DND-41 (cell line): ENCODE measurements at places on chromosomes 1 and 21.

- DNase-seq: no peak
Observed at GRCh38 chr1:74673351-74674111, at the start of gene ERICH3. Gene ERICH3 (minus strand): TSS chr1:74673792. CDS start chr1:74673519, 273 bp downstream.

- no peak for DNase-seq
Observed at GRCh38 chr1:93848350-93848883, 30.6 kb downstream of the DNTTIP2 start.

GRCh38 chr1:180911640-180912191 lies 981 bp upstream of the KIAA1614 start:
- no peak for DNase-seq

- peak; percentile 11 for DNase-seq
Observed at GRCh38 chr1:21244986-21245687, 45.1 kb downstream of the ECE1 start.

DNA sequence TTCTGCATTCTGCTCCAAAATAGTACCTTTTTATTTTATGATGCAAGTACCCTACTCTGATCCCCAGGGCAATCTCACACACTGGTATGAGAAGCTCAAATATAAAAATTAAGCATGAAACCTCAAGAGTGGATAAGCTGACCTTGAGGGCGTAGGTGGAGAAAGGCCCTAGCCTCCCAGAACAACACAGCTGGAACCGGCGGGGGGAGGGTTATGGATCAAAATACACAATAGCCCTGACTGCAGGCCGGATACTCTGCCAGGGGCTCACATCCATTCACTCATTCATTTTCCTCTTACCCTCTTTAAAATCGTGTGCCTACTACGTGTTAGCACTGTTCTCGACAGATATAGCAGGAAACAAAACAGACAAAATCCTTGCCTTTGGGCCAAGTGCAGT lies 32.8 kb upstream of the ECE1 start:
- DNase-seq: no peak

GRCh38 chr1:192430644-192431043 lies 113.9 kb downstream of the RGS21 start:
- peak; percentile 18 for DNase-seq

DNA sequence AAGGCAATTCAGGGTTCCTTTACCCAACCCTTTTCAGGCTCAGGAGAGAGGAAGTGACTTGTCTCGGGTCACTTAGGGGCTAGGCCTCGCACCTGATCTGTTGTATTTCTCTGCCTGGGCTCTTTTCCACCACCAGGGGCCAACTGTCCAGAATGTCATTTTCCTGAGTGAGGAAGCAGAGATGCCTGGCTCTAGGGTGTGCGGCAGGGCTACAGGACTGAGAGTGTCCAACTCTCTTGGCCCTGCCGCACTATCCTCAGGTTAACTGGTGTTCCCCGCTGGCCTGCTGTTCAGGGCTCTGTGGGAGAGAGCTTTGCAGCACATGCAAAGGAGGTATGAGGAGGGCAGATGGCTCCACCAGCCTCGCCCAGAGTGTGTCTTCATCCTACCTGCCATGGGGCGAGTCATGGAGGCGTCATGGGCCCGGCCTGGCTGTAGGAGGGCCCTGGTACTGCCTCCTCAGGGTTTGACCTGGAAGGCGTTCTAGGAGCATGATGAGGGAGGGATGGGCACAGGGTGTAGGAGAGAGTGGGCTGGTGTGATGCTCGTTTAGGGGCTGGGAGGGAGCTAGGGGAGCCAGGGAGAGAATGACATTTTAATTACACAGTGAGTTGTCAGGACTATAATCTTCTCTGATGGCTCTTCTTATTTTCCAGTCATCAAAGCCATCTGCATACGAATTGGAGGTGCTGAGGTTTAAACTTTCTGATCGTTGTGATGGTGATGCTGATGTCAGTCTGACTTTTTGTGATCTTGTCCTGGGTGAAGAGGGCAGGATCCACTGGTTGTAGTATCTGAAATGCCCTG lies 128.3 kb downstream of the NOS1AP start:
- DNase-seq: no peak

DNA sequence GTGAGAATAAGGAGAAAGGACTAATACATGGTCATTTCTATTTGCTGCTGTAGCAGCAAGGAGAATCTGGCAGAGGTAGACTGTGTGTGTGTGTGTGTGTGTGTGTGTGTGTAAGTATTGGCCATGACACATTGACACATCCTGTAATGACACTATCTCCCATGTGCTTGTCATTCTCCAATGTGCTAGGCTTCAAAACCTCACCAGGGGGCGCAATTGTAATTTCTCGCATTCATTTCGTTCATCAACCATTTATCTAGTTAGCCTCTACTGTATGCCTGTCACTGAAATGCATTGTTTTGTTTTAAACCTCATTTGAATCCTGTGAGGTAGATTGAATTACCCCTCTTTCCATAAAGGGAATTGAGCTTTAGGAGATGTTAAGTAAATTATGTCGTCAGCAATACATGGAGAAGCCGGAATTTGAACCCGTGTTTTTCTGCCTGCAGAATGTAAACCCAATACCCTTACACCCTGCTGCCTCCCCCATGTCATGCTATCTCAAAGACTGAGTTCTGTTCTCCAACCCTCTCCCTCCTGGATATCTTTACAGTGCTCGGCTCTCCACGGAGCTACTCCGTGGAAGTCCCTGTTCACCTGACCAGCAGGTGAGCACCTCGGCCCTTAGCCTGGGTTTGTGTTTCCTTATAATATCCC lies 100.8 kb downstream of the UCK2 start:
- peak; percentile 67 for DNase-seq

DNA sequence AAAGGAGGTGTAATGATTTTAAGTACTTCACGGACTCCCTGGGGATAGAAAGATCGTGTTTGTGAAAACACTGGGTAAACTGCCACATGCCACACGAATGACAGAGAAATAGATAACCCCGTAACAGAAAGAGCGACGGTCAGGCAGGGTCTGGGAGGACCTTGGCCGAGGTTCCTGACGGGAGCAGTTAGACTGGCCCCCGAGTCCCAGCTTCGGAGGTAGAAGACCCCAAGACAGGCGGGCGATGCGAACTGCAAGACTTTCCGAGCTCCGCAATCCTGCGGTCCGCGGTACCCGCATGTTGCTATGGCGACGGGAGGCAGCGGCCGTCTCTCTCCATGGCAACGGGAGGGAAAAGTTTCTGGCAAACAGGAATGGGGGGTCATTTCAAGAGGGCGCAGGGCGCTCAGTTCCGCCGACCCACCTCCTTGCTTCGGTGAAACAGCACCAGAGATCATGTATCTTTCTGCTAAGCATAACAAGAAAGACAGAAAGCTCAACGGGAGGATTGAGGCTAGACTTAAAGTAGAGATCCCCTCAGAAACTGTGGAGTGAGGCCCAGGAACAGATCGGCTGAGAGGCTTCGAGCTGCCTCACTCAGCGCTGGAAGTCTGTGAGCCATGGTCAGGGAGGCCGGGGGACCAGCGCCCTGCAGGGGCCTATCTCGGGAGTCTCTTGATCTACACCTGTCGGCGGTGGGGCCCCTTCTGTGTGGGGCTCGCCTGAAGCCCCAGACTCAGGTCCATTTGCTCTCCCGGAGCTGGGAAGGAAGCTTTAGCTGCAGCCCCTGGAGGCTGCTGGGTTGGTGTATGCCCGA lies 685 bp upstream of the SYT6 start:
- DNase-seq: no peak

- no peak for DNase-seq
Observed at GRCh38 chr1:229714964-229715603, 89.0 kb downstream of the URB2 start.

DNA sequence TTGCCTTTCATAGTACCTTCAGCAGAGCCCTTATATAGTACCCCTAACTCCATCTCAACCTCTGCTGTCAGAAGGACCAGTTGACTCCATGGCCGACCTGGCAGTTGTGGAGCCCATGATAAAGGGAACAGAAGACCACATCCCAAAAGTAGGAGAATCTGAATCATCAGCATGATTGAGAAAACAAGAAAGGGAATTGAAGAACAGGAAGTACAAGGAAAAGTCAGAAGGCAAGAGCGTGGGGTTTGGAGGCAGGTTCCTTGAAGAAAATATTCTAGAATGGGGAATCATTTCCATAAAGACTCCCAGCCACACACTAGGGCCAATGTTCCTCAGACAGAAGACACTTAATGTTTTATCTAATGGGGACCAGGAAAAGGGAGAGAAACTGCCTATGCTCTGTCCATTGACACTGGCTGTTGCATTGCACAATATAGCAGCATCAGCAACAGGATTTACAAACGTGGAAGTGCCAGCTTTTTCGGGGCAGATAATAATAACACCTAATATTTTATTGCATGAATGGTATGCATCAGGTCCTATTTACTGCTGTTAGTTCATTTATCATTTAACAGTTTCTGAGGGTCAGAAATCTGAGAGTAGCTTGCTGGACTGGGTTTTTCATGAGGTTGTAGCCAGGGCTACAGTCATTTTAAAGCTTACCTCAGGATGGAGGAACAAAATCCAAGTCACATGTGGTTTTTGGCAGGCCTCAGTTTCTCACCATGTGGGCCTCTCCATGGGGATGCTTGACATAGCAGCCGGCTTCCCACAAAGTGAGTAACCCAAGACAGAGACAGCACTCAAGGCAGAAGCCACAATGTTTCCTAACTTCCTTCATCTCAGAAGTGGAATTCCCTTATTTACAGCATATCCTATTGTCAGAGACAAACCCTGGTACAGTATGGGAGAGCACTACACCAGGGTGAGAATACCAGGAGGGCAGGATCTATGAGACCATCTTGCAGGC lies 483.4 kb downstream of the PLPP3 start:
- DNase-seq: no peak

DNA sequence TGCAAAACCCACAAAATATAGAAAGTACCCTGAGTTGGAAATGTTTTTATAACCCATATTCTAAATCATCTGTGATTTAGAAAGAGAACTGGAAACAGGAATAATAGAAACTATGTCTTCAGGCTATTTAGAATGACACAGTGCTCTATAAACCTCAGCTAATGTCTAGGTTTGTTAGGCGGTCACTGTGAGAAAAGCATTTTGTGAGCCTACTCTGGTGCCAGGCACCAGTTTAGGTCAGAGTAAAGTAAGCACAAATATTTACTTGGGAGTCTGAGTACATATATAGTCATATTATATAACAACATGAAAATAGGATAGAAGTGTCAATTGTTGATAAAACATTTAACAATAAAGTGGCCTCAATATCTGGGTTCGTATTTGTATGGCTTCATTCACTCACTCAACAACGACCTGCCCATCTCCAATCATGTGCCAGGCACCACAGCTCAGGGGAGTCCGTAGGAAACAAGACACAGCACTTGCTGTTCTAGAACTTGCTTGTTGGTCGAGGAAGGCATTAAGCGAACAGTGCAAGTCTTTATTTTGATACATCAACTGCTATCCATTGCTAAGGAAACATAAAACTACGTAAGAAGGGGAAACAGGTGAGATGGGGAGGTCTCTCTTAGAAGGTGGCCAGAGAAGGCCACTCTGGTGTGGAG lies 37.2 kb downstream of the GNB1 start:
- no peak for DNase-seq

- DNase-seq: no peak
Observed at GRCh38 chr1:23588749-23589548, 29.6 kb upstream of the ID3 start.

DNA sequence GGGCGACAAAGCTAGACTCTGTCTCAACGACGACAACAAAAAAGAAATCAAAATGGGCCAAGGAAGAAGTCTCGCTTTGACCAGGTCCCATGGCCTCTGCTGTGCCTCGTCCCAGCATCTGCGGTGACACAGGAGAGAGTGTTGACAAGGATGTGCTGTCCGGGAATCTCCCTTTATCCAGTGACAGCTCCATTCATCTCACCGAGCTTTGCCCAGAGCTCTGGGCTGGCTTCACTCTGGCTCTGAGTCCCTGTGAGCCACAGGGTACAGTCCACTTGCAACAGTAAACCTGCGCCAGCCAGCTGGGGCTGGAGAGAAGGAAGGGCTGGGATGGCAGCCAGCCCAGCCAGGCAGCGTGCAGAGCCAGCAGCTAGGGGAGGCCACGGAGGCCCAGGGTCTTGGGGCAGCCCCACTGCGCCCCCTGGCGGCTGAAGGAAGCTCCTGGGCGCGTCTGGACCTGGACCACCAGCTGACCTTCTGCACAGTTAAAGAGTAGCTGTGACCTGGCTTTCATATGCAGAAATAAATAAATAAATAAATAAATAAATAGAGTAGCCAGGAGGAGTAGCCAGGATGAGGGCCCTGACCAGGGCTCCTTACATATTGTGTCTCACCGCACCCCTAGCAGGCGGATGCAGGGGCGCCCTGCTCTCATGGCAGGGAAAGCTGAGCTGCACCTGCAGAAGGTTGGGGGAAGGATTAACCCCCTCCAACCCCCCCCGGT lies 29.7 kb downstream of the ENO1 start:
- DNase-seq: peak; percentile 75

- no peak for DNase-seq
Observed at GRCh38 chr21:25682382-25682781, 43.3 kb downstream of the JAM2 start.

- peak; percentile 74 for DNase-seq
Observed at GRCh38 chr1:208243967-208244916, at the start of gene PLXNA2. Gene PLXNA2 (minus strand): TSS chr1:208244384. CDS start chr1:208217922, 26,462 bp downstream.

DNA sequence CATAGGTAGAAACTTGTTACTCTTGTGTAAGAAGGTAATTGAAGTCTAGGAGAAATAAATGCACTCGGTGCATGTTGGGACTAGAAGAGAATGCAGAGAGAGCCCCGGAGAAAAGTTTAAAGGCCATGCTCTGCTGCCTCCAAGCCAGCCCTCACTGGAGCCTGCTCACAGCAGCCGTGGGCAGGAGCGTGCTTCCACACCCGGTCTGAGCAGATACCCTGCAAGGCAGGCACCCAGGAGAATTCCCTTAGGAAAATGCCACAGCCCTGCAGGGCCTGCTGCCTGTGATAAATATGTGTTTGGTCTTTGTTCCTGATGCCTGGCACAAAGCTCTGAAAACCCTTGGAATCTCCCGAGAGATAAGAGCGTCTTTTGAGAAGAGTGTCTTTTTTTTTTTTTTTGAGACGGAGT lies 22.8 kb downstream of the C2CD2 start:
- no peak for DNase-seq

DNA sequence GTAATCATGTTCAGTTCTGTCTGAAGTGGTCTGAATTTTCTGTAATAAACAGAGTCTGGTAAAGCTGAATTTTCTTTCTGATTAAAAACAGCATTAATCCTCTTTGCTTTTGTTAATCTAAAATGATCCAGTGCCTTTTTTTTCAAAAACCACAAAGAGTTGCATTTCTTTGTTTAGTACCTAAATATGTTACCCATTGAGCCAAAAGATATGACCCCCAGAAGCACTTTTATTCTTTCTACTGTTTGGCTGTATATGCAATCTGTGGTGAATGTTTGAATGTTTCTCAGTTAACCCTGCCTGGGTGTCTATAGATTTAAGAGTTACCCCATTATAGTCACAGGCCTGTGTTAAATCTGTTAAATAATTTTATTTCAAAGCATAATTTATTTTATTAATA lies 394.8 kb downstream of the PTPRC start:
- no peak for DNase-seq

DNA sequence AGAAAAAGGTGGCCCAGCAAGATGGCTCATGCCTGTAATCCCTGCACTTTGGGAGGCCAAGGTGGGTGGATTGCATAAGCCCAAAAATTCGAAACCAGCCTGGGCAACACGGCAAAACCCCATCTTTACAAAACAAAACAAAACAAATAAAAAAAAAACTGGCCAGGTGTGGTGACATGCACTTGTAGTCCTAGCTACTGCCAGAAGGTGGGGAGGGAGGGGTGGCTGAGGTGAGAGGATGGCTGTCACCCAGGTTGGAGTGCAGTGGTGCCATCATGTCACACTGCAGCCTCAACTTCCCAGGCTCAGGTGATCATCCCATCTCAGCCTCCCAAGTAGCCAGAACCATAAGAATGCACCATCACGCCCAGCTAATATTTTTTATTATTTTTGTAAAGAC lies 22.8 kb downstream of the RERE start:
- no peak for DNase-seq

- DNase-seq: peak; percentile 69
Observed at GRCh38 chr1:110312188-110313121, 26.7 kb upstream of the RBM15 start.

- no peak for DNase-seq
Observed at GRCh38 chr1:60569189-60569588, 495.6 kb upstream of the C1orf87 start.
